ENCODE measurements at places on chromosomes 11 and 22. TPM values are rescaled to one million over a fixed set of nuclear protein-coding genes. Genes with fewer than 3 reads are reported as not detected.

Gene C11orf16
- total RNA-seq = not detected

Gene CDCA5
- total RNA-seq = 1.5 TPM

Gene GP1BB
- total RNA-seq = 4.3 TPM

Gene OR56A1
- total RNA-seq = not detected

Gene OR8K3
- not detected for total RNA-seq

Gene NTM
- 14.6 TPM for total RNA-seq

Gene SCUBE2
- 3.6 TPM for total RNA-seq

Gene OPCML
- total RNA-seq = 1.6 TPM
